Kasumi-1 (cell line): ENCODE measurements at places on chromosomes 1 and 21.

DNA sequence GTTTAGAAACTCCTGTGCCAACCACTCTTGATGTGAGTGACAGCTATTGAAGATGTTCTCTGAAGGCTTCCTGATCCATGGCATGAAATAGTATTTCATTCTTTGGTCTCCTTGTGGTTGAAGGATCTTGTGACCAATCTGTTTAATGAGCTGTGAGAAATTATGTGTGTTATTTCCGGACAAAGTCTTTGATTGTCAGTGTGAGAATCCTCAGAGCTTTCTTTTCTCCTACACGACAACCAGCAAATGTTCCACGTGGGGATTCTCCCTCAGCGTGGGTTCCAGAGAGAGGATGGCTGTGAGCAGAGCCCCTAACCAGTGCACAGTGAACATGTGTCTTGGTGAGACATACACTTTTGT lies 45.0 kb upstream of the HOOK1 start:
- no peak for DNase-seq

GRCh38 chr1:23395154-23395724 lies 25.6 kb upstream of the ZNF436 start:
- DNase-seq, result no peak

DNA sequence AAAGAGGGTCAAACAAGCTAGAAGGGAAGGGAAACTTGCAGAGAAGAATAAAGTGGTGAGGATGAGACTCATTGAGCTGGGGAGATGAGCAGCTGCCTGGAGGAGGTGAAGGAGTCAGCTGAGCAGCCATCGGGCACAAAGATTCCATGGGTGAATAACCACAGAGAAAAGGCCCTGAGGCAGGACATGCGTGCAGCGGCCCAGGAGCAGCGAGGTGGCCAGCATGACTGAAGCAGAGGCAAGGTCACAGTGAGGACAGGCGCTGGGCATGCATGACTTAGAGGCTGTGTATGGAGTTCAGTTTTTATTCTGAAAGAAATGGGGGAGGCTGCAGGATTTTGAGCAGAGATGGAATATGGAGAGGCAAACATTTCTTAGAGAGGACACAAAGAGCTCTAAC lies 24.9 kb downstream of the OLFML2B start:
- DNase-seq, result no peak

DNA sequence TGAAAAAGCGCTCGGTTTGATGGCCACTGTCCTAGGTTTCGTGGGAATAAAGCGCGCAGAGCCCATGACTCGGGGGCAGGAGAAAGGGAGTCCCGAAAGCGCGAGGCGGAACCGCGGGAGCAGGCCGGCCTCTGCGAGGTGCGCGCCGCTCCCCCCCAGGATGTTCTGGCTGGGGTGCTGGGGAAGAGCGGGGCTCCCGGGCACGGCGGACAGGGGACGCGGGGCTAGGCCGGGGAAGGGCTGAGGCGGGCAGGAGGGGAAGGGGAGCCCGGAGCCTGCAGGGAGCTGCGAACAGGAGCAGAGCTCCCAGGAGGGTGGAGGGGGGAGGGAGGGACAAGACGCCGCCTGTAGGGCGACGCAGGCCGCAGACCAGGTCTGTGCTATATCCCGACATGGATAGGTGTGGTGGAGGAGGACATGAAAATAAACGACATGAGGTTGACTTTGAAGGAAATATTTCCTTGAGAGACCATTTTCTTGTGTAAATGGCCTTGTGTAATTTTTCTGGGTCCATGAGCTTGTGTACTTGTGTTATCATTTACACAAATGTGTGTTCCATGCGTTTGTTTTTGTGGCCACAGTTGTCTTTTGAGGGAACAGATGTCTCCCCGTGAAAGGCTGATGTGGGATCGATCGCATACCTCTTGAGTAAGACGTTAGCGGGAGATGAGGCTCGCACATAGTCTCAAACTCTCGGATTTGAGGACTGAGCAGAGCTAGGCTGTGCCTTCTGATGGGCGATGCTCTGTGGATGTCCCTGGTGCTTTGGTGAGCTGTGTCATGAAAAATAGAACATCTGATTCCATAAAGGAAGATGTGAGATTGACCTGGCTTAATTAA lies 1.3 kb downstream of the PCNT start:
- peak; percentile 44 for DNase-seq

DNA sequence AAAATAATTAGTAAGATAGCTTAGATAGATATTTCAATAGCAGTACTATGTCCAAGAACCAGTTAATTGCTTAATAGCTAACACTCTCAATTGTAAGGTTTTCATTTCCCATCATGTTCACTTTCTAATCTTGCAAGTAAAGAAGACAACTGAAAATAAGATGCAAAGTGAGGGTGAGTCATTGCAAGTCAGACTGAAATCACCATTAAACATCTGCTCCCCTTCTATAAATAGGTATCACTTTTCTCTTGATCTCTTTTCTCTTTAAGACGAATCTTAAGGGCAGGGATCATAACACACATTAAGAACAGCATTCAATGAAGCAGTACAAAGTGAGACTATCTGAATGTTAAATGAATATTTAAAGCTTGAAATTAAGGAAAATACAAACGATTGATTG lies 40.4 kb downstream of the UBR4 start:
- DNase-seq, result no peak

GRCh38 chr1:111234866-111235265 lies 7.4 kb downstream of the CHI3L2 start:
- no peak for DNase-seq

GRCh38 chr1:94925561-94926125 lies 1.3 kb downstream of the CNN3 start:
- no peak for DNase-seq

DNA sequence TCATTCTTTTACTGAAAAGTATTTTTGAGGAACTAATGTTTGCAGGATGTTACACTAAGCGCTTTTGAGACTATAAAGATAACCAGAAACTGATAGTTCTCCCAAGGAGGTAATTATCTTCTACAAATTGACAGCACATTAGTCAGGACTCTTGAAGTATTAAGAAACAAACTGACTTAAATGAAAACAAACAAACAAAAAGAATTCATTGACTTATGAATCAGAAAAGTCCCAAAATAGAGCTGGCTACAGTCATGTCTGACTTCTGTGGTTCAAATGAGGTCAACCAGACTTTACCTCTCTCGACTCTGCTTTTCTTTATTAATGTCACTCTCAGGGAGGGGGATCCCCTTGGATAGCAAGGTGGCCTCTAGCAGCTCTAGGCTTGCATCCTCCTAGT lies 296.8 kb downstream of the TPR start:
- DNase-seq, result no peak

GRCh38 chr1:234702342-234703000 lies 92.5 kb upstream of the IRF2BP2 start:
- DNase-seq, result no peak

GRCh38 chr1:29631361-29631760 lies 395.0 kb downstream of the PTPRU start:
- no peak for DNase-seq

DNA sequence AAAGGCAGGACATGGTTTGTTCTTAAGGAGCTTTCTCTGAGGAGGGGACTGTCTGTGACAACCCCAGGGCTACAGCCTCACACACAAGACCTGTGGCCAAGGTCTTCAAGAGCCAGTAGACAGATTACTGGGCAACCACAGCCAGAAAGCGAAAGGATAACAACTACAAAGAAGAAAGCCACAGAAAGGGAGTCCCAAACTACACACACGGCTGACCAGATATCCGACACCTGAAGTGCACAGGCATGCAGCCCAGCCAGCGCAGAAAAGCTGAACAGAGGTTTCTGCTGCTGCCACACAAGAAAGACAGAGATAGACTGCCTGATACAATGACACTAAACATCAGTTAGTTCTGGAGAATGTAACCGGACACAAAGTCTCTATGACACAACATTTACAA lies 21.4 kb upstream of the NADK start:
- DNase-seq, result no peak

GRCh38 chr1:203995228-203995627 lies 77.7 kb upstream of the SOX13 start:
- DNase-seq, result no peak

DNA sequence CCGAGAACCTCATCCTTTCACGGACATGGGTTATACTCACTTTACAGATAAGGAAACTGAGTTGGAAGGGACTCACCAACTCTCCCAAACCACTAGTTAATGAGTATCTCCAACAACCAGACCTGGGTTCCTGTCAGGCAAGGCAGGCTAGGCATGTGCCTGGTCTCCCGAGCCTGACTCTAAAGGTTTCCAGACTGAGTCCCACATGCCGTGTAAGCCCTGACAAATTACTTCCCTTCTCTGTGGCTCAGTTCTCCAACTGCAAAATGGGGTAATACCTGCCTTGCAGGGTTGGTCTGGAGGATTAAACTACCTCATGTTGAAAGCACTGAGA lies 34.3 kb downstream of the SSBP3 start:
- DNase-seq, result no peak

GRCh38 chr1:27993241-27993640 lies 33.5 kb downstream of the XKR8 start:
- DNase-seq, result no peak

DNA sequence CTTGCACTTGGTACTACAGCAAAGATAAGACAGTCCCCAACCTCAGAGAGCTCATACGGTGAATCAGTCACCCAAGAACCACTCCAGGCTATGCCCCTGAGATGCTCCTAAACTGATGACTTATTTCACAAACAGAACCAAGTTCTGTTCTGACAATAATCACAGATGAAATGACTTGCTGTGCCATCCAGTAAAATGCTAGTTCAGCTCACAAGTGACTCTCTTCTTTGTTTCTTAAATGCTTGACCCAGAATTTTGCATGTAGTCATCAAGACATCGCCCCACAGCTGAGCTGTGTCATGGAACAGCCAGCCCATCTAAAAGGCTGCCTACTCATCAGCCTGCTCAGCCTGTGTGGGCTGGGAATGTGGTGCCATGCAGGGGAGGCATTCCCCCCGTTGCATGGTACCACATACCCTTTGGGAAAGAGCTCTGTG lies 6.1 kb upstream of the SLC19A2 start:
- DNase-seq, result no peak

GRCh38 chr1:117613249-117613968 lies 7.6 kb downstream of the TENT5C start:
- no peak for DNase-seq

DNA sequence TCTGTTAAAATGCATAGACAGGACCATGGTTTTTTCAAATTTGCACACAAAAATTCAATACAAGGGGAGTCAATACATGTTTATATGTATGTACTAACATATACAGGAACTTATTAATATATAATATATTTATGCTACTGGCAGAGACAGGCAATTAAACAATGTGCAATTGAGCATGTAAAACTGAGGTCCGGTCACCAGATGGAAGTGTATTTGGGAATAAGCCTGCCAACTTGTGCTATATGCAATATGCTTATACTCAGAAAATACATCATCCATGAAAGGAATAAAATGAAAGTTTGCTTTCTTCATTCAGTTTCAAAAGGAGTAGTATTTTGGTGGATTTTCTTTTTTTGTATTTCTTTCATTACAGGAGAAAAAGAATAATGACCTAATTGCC lies 640.2 kb upstream of the CXADR start:
- DNase-seq, result no peak

DNA sequence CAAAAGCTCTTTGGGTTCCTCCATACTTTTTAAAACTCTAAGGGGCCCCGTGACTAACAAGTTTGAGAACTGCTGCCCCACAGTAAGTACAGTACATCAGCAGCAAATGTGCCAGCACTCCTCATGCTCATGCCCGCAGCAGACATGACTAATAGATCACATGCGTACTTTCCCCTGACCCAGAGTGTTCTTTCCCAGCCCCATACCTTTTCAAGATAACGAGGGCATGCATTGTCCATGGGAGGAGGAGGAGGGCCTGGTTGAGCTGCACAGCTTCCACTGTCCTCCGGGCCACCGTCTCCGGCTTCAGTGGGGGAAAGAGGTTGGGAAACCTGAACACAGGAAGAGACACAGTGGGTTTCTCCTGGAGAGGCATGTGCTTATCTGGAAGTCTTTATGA lies 45.5 kb downstream of the DHRS3 start:
- DNase-seq, result no peak

GRCh38 chr1:76430531-76430930 lies 356.0 kb downstream of the ST6GALNAC3 start:
- DNase-seq, result no peak

- DNase-seq, result no peak
Measured at GRCh38 chr1:155187456-155187891, 13.8 kb downstream of the TRIM46 start.

DNA sequence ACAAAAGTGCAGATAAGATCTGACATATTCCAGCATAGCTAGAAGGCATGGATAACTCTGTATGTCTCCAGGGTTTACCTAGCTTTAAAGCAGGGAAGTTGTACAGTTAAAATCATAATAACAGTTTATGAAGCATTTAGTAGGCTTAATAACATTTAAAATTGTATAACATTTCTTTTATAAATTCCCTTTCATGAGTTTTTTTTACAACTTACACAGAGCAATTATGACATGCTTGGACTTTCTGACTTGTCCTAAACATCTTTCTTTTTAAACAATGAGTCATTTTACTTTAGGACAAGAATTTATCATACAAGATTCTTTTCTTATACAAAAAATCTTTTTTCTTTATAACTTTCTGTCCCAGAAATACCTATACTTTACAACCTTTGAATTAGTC lies 408.5 kb upstream of the NEGR1 start:
- DNase-seq, result no peak

- DNase-seq, result no peak
Measured at GRCh38 chr1:33925586-33925985, 61.7 kb downstream of the HMGB4 start.

GRCh38 chr1:26340047-26340481 lies 13.9 kb downstream of the CRYBG2 start:
- DNase-seq, result no peak

GRCh38 chr1:185886671-185887070 lies 152.5 kb downstream of the HMCN1 start:
- DNase-seq, result no peak

- no peak for DNase-seq
Measured at GRCh38 chr1:215651867-215652266, 84.8 kb downstream of the KCTD3 start.

GRCh38 chr1:8217809-8218208 lies 100.1 kb upstream of the SLC45A1 start:
- no peak for DNase-seq

DNA sequence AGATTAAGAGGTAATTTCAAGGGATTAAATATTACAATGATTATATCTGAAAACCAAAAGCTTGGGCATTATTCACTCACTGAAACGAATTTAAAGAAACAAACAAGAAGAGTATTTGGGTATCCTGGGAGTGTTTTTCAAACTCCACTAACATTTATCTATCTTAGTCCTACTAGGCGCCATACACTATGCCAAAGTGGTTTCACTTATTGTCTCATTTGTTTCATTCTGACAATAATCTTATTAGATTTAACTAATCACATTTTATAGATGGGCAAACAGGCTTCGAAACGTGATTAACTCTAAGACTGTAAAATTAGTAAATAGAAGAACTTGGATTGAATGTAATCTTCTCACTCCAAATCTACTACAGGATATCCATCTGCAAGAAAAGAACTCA lies 25.4 kb downstream of the ASH1L start:
- no peak for DNase-seq
